Activated naive CD4-positive, alpha-beta T cell (primary cell): ENCODE measurements at places on chromosomes 7 and 10.

- DNase-seq = no peak
Measured at GRCh38 chr7:45107356-45107755, 4.1 kb downstream of the TBRG4 start.

DNA sequence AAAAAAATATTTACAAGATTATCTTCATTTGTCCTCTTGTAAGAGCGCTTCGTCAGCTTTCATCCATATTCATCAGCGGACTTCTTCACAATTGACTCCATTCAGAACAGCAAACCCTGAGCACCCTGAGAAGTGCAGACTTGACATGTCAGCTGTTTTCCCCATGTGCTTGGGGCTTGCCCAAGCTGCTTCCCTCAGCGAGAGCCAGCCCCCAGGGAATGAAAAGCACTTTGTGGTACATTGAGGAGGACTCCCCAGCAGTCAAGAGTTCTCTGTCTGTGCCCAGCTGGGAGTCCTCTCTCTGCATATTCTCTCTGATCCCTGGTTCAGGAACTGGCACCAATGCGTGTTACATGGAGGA lies 22.7 kb downstream of the HKDC1 start:
- DNase-seq = no peak

DNA sequence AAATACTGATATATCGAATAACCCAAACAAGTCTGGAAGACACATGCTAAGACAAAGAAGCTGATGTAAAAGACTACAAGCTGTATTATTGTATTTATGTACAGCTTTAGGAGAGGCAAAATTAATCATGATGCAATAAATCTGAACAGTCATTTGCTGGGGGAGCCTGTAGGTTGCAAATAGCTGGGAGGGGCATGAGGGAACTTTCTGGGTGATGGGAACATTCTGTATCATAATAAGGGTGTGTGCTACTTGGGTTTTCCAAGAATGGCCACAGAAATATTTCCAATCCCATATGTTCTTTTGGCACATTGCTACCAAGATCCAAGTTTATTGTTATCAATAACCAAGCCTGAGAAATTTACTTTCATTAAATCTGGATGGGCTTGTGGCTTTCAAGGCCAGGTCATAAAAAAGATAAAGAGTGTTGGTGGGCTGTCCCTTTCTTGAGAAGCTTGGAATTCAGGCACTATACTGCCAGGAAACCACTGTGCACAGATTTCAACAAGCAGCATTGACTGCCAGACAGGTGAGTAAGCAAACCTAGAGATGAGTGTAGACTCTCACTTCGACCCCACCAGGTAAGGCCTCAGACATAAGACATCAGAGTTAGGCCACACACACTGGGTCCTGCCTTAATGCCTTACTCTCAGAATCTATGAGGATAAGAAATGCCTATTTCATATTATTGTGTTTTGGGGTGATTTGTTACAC lies 629.7 kb upstream of the FZD8 start:
- DNase-seq = no peak

DNA sequence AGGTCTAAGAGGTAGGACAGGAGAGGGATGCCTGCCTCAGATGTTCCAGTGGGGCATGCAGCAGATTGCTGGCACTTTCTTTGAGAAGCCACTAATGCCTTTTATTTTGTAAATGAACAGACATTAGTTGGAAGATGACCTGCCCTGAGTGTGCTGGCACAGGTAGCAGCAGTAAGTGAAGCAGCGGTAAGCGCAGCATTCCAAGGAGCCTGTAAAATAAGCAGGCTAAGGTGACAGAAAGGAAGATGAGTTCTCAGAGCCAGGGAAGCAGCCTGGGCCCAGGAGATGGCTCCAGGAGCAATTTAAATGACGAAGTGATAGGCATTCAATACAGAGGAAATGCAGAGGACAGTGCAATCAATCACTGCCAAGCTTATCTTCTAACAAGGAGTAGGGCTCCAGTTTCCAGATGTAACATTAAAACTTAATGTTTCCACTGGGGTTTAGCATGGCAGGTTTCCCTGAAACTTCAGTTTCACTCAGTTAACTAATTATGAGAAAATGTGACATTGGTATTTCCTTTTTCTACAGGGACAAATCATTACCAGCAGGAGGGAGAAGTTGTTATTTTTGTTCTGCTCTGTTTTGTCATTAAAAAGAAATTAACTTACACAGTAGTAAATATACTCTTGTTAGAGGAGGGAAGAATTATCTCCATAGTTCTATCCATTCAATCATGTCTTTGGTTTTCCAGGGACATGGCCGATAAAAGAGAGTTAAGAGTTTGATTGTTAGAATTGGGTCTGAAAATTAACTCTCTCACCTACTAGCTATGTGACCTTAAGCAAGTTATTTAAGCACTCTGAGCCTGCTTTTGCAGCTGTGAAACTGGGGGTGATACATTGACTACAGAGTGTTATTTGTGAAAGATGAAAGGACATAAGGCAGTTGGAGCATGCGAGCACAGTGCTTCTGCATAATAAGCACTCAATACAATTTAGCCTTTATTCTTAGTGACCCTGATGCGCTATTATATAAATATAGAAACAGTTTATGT lies 96.6 kb upstream of the PTN start:
- DNase-seq = no peak

DNA sequence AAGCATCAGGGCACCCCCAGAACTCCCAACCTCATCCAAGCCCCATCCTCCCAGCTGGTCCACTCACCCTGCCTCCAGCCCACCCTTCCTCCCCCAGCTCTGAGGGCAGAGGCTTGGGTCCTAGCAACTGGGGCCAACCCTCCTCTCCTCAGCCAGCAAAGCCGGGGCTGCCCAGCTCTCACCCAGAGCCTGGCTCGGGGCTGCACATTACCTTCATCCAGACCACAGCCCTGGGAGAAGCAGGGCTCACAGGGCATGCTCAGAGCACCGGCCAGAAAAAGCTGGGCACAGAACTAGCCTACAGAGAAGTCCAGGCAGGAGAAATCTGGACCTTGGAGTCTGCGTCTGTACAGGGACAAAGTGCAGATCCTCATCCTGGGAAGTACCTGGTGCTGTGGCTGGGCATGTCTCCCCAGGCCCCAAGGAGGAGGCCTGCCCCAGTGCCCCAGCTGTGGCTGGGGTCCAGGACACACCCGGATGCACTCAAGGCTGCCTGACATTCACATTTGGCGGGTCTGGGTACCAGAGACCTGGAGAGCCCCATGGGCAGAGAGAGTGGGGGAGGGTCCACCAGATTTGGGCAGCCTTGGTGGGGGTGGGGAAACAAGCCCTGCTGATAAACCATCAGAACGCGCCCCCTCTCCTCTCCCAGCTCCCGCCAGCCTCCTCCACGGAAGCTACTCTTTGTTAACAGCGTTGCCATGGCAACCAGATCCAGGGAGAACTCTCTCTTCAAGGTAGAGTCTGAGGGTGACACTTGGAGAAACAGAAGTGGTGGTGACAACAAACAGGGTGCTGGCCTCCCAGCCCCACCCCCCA lies 5.1 kb downstream of the RASGEF1A start:
- DNase-seq = no peak

DNA sequence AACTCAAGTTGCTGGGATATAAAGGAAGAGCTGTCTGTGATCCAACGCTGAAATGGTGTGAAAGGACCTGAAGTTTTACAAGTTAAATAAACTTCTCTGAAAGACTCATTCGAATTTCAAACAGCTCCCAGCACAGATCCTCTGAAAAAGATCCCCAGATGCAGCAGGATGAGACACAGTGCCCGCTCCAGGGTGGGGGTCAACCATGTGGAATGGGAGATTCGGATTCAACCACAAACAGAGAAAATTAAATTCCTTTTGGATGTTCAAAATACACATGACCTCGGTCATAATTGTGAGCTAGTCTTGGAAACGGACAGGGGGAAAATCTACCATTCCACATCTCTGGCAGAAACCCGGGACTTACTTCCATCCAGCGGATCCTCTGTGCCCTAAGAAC lies 119.6 kb downstream of the PRKAG2 start:
- DNase-seq = no peak

DNA sequence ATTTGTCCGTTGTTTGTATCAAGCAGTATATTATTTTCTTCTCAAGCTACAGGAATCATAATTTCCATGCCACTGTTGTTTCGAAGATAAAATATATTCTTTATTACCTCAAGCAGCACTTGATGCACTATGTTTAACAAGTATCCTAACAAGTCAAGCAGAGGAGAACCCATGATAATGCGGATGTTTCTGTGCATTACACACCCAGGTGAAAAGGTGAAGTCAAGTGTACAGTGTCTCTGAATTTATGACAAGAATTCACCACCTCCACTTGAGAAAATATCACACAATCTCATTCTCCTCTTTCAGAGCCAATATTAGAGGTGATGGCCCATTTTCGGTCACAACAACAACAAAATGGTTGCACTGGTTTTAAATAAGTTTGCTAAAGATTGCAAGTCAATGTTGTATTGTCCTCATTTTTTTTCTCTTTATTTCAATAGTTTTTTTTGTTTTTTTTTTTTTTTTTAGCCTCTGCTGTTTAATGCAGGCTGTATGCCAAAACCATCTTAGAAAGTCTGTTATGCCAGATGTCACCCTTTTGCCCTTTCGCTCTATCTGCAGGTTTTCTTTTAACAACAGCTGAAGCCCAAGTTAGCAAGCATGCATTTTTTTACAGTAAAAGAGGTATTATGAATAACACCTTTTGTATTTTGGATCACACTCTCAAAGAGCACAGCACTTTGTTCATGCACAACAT lies 568.7 kb upstream of the LRRN3 start:
- DNase-seq = no peak

DNA sequence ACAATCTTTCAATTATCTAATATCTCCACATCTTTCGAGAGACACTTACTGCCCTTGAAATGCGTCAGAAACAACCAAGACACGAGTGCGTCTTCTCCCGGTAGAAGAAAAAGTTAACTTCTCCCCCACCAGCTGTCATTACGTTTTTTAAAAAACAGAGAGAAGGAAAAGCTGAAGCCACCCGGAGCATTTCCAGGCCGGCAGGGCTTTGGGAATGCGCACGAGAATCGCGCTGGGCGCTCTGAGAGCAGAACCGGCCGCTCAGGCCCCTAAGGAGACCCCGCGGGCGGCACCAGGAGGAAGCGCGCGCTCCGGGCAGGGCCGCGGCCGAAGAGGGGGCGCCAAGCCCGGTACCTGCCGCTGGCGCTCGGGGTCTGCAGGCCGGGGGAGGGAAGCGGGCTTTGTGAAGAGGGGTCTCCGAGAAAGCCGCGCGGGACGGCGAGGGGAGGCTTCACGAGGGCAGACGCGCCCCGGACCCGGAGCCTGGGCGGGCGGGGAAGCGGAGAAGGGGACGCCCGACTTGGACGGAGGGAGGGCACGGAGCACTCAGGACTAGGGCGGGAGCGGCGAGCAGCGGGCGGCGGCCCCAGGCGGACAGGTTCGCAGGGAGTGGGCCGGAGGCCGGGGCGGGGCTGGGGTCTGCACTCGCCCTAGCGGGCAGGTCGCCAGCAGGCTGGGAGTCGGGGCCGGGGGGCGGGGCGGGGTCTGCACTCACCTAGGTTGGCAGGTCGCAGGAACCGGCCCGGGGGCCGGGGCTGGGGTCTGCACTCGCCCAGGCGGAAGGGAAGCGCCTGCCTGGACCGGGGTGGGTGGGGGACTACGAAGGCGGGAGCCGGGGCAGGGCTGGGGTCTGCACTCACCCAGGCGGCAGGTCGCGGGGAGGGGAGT lies 932 bp downstream of the ESYT2 start:
- no peak for DNase-seq

- DNase-seq = no peak
Measured at GRCh38 chr7:104958371-104958865, 55.6 kb upstream of the KMT2E start.

DNA sequence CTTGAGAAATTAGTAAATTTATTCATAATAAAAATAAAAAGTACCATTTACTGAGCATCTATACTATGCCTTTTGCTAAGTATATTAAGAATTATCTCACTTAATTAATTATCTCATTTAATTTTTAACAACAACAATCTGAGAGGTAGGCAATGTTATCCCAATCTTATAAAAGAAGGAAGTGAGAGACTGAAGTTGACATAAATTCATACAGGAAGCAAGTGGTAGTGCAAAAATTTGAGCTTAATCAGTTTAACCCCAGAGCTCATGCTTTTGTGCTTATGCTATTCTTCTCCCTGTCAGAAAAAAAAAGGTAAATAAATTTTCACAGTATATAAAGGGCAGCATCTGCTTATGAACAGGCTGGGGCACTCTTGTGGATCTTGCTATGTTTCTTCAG lies 2.7 kb upstream of the LIPF start:
- DNase-seq = no peak

DNA sequence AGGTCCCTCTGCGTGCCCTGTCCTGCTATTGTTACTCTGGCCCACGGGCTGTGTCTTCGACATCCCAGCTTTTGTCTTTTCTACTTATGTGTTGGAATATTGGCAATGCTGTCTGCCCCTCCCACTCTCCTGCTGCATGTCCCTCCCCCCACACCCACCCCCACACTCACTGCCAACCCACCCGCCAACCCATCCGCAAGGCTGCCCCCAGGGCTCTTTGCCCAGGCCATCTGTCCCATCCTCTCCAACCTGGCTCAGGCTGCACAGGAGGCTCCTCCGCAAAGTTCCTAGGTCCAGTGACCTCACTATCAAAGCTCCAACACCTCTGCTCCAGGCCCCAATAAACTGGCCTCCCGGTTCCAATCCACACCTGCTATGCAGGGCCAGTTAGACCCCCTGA lies 167.1 kb upstream of the PRR15 start:
- DNase-seq = no peak

GRCh38 chr7:158406364-158406763 lies 181.3 kb downstream of the PTPRN2 start:
- no peak for DNase-seq

DNA sequence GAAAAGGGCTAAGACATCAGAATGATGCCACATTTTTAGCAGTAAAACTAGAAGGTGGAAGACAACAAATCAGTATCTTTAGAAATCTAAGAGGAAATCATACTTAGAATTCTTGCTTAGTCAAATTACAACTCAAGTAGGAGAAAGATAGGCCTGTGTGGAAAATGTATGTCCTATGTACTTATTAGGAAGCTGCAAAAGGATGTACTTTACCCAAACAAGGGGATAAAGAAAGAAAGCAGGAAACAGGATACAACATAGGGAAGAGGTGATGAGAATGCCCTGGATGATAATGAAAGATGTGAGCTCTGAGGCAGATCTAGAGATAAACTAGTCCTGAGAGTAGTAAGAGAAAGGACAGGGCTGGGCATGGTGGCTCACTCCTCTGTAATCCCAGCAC lies 54.9 kb downstream of the RNLS start:
- DNase-seq = no peak

DNA sequence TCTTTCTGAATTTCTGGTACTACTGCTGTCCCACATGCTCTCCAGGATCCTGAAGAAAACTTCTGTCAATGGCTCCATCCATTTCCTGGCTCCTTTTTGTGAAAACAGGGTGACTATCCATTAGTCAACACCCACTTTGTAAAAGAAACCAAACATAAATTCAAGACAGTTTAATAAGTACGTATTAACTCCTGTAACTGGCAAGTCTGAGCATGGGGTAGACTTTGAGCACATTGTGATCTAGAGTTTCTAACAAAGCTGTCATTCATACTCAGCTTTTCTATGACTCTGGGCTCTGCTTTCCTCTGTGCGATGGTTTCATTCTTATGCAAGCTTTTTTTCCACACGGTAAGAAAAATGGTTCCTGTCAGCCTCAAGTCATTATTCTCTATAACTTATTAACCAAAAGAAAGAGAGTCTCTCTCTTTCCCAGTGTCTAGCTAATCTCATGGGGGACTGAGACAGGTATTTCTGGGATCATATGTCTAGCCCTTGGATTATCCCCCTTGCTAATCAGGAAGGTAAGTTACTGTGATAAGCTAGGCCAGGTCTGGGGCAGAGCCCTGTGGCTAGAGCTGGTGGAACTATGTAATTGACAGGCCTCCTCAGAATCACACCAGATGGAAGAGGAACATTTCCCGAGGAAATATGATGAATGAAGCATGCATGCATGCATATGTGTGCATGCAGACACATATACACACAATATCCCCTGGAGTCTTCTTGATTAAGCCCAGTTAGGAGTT lies 98.5 kb downstream of the GNAI1 start:
- DNase-seq = no peak

GRCh38 chr7:47624689-47625088 lies 42.8 kb upstream of the TNS3 start:
- no peak for DNase-seq
